ENCODE measurements at places on chromosomes 5 and 9. TPM values are rescaled to one million over a fixed set of nuclear protein-coding genes. Genes with fewer than 3 reads are reported as not detected.
A peak's percentile ranks its signal among the peaks of the same experiment; 100 is the strongest.

BTNL8 gene
- 0.87 TPM for total RNA-seq

PTGDS gene
- 1.7 TPM for total RNA-seq

ACTBL2 gene
- not detected for total RNA-seq

ROPN1L gene
- 2.0 TPM for total RNA-seq

PALM2AKAP2 gene
- total RNA-seq: 4.2 TPM

TLX3 gene
- total RNA-seq: 2.1 TPM

SARDH gene
- total RNA-seq: 6.8 TPM

PCDHGA2 gene
- total RNA-seq: 0.69 TPM

ADGRD2 gene
- 0.31 TPM for total RNA-seq

ANKRD34B gene
- total RNA-seq: 0.19 TPM

TSSK1B gene
- total RNA-seq: 0.12 TPM

NEURL1B gene
- total RNA-seq: 7.6 TPM

TMED7 gene
- total RNA-seq: 102 TPM

DNA sequence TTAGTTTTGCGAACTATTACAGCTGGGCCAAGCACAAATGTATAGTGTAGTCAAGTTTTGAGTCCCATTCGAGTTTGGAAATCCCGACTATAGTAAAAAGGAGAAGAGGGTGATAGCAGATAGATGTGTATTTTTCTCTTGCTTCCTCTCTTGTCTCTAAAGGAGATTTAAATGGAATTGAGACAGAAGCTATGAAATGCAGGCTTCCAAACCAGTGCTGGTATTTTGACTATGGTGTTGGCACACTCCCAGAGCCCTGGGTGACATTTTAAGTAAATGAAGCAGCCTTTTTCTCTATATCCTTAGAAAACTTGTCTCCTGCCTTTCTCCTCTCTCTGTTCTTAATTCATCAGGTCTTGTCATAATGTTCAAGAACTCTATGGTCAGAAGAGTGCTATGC is 17.7 kb upstream of the AUH start:
- no peak for DNase-seq
- no peaks in the 10 kb centered on the region for H3K4me1 ChIP-seq
- H3K36me3 ChIP-seq: no peaks in the 10 kb centered on the region

- peaks cover 13% of the 10 kb centered on the region for H3K27me3 ChIP-seq
- no peak overlapping the region for H3K27ac ChIP-seq
- DNase-seq: no peak
Measured at GRCh38 chr5:171386006-171386671, 1.5 kb upstream of the NPM1 start.

GRCh38 chr9:28976684-28977083 is 1403.4 kb upstream of the C9orf72 start:
- no peak overlapping the region for H3K27ac ChIP-seq
- DNase-seq: no peak
- no peaks in the 10 kb centered on the region for H3K4me1 ChIP-seq

DNA sequence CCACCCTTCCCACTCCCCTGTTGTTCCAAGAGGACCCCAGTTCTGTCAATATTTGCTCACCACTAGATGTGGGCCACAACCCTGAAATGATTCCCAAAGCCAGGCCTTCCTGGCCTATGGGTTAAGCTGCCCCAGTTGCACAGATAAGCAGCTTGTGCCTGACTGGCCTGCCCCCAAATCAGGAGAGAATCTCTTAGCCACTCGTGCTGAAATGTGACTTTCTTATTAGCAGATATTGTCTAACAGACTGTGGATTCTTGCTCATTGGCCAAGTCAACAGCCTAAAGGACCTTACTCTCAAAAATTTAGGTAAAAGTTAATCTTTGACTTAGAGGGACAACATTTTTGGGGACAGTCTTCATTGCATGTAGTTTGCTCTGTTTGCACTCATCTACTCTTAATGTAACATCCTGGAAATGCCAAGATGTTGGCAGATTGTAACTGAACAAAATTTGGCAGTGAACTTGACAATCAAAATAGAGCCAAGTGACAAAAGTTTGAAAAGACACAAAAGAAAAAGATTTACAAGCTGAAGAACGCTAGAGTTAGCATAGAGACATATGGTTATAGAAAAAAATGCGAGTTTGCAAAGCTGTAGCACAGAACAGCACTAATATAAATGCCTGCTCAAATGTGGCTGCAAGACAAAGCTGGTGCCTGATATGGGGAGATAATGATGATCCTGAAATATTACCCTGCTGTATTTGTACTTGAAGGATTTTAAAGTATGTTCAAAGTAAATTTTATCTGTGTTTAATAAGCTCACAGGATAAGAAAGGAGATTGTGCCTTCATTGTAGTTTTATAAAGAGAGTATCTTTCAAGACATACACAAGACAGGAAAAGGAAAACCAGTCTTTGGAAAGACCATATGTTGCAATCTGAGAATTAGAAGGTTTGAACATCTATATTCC is 29.0 kb upstream of the FSD1L start:
- H3K36me3 ChIP-seq: no peaks in the 10 kb centered on the region
- H3K27ac ChIP-seq: no peak overlapping the region
- no peaks in the 10 kb centered on the region for H3K27me3 ChIP-seq
- H3K4me3 ChIP-seq: no peak overlapping the region
- DNase-seq: no peak

DNA sequence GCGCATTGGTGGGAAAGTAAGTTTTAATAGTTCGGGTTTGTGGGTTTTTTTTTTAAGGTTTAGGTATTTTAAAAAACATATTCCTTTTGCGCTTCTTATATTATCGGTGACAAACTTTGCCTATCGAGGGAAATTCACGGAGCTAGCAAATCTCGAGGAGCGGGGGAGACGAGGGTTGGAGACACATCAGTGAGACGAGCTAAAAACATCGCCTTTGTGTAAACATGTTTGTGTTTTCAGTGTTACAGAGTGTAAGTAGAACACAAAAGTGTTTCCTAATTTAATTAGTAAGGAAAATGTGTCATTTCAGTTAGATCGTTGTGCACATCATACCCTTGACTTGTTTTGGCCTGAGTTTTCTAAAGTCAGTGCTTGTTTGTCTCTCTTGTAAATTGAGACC is 945 bp downstream of the BTF3 start:
- DNase-seq: no peak
- H3K27ac ChIP-seq: peak overlapping the region; percentile 98
- H3K27me3 ChIP-seq: peaks cover 3% of the 10 kb centered on the region
- peaks cover 28% of the 10 kb centered on the region for H3K4me1 ChIP-seq
- H3K4me3 ChIP-seq: peak overlapping the region; percentile 99

DNA sequence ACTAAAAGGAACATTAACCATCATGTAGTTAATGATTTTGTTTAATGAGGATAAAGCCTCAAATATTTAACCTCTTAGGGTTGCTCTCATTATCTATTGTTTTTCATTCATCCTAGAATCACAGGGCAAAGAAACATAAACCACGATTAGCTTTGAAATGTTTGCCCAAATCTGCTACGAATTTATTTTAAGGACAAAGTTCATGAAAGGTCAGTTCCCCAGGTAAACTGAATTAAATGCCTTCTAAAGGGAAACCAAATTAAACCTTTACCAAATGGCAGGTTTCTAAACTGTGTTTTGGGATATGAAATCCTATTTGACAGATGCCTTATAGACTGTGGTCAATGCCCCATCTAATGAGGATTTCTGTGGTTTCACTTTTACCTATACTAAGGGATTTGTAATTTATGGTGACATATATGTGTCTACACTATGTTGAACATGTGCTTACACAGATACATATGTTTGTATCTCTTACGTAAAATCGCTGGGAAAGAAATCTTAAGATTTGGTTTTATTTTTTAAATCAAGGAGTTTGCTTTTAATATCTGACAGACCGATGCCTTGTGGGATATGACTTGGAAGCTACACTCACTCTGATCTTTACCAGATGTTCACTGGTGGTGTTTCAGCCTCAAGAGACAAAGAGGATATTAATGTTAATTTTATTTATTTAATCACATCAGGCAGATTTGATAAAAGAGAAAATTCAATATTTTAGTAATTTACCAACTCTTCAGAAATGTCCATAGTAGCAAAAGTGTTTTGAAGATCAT is 188.4 kb downstream of the GLIS3 start:
- no peak for DNase-seq
- H3K4me3 ChIP-seq: peak overlapping the region; percentile 15
- no peaks in the 10 kb centered on the region for H3K27me3 ChIP-seq
- H3K4me1 ChIP-seq: peaks cover 26% of the 10 kb centered on the region
- no peak overlapping the region for H3K27ac ChIP-seq

- peak overlapping the region; percentile 81 for H3K4me3 ChIP-seq
- peak; percentile 78 for DNase-seq
- H3K36me3 ChIP-seq: no peaks in the 10 kb centered on the region
- H3K27me3 ChIP-seq: peaks cover 55% of the 10 kb centered on the region
- no peak overlapping the region for H3K27ac ChIP-seq
Measured at GRCh38 chr5:114055318-114056184, 306.3 kb upstream of the KCNN2 start.

DNA sequence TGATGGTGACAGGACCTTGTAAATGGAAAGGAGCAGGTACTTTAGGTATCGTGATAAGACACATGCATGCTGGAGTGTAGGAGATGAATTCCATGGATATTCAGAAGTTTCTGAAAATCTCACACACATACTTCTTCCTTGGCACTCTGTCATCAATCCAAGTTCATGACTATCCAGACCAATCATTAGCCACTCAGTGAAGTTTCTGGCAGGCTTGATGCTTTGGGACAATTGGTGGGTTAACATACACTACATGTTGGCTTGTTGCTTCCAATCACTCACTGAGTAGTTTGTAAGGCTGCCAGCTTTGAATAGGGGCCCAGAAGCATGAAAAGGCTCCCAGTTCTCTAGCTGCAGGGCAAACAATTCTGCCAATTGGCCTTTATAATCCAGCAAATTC is 147.6 kb downstream of the CEMIP2 start:
- H3K36me3 ChIP-seq: no peaks in the 10 kb centered on the region
- DNase-seq: no peak

DNA sequence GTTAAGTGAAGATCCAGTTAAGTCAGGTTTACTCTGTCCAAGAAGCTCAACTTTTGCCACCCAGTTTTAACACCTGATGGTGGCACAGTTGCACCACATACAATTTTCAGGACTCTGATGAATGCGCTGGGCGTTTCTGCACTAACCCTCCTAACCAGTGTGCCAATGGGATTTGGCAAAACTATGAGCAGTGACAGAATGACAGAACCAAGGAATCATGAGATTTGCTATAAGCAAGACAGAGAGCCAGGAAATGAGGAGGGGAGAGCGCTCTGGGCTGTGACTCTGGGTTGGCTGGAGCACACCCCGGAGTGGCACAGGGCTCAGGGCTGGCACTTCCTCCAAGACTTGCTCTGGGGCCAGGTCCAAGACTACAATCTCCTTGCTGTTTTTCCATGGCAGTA is 84.1 kb downstream of the SH3PXD2B start:
- H3K4me1 ChIP-seq: peaks cover under 1% of the 10 kb centered on the region
- no peaks in the 10 kb centered on the region for H3K27me3 ChIP-seq

- H3K27ac ChIP-seq: no peak overlapping the region
- no peaks in the 10 kb centered on the region for H3K36me3 ChIP-seq
- H3K4me1 ChIP-seq: no peaks in the 10 kb centered on the region
- DNase-seq: no peak
- H3K27me3 ChIP-seq: peaks cover 6% of the 10 kb centered on the region
- H3K4me3 ChIP-seq: no peak overlapping the region
Measured at GRCh38 chr5:110441035-110441434, 285.4 kb downstream of the TMEM232 start.

DNA sequence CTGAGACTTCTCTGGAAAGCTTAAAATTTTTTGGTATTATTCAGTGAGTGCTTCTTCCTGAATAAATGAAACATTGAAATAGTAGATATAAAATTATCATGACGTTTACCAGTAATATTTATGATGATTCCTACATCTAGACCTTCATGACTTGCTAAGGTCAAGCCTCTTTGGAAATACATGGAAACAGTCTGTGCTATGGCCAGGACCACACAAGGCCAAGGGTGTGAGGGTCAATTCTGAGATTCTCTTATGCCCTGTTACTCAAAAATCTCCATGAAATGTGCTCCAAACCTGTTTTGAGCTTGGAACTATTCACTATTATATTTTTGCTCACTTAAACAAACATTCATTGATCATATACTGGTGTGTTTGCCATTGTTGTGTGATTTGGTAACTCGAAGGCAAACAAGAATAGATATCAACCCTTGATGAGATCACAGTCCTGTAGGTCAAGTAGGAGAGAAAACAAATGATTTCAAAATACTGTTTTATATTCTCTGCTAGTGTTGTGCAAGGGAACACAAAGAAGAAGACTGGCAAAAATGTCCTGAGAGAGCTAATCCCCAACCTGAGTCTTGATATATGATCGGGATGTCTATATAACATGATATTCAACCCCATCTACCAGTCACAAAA is 1254.9 kb upstream of the DMAC1 start:
- H3K27me3 ChIP-seq: no peaks in the 10 kb centered on the region
- no peak overlapping the region for H3K4me3 ChIP-seq
- H3K36me3 ChIP-seq: no peaks in the 10 kb centered on the region
- H3K27ac ChIP-seq: no peak overlapping the region

DNA sequence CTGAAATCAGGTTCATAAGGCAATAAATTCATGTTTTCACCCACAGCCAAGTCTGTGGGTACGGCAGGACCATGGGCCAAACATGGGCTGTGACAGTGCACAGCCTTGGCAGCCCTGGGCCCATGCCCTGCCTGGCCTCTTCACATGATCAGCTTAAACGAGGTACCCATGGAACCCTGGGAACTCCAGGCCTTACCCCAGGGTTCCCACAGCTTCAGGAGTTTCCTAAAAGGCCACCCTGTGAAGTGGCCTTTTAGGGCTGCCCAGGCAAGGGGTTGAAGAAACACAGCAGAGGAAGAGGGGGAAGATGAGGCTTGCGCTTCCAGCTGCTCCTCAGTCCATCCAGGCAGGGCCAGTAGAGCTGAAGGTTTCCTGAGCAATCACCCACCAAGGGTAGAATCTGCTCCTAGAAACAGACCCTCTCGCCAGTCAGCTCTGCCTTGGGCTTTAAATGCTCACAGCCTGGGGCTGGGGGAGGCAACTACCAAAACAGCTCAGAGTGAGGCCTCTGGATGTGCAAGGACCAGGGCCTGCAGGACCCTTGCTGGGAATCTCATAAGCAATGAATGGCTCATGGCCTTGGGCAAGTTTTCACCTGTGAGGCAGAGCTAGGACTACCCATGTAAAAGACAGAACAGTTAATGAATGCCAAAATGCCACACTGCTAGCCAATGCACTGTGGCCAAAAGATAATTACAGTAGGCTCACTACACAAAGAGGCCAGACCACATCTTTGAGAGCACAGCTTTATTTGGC is 79.3 kb upstream of the LRRTM2 start:
- H3K27ac ChIP-seq: peak overlapping the region; percentile 65
- no peak overlapping the region for H3K4me3 ChIP-seq
- DNase-seq: no peak
- H3K27me3 ChIP-seq: no peaks in the 10 kb centered on the region

All from type B pancreatic cell (in vitro differentiated cells).